ENCODE measurements at places on chromosomes 6 and 20.

GRCh38 chr6:50030777-50031562, 9.2 kb upstream of the DEFB110 start:
- no peak for DNase-seq

GRCh38 chr6:340991-341827, 48.9 kb downstream of the DUSP22 start:
- DNase-seq: no peak

- DNase-seq: no peak
Observed at GRCh38 chr20:23654000-23654399, 16.2 kb upstream of the CST3 start.

GRCh38 chr6:7805850-7806214, 79.9 kb downstream of the BMP6 start:
- DNase-seq: no peak

DNA sequence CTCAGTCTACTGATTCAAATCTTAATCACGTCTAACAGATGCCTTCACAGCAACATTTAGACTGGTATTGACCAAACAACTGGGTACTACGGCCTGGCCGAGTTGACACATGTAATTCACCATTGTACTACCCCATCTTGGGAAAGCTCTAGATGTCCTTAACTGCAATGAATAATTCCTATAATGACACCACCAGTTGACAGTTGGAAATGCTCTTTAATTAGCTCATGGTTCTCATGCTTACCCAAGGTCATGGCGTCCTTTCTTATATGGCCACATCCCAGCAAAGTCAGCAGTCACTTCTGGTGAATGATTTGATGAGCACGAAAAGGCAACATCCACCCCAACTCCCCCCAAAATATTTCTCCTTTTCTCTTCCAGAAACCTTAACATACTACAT, 150.9 kb downstream of the MYLK4 start:
- no peak for DNase-seq

Data from left renal cortex interstitium (tissue), 4 donors.